ENCODE measurements at places on chromosomes 16 and 17.
A peak's percentile ranks its signal among the peaks of the same experiment; 100 is the strongest.

DNA sequence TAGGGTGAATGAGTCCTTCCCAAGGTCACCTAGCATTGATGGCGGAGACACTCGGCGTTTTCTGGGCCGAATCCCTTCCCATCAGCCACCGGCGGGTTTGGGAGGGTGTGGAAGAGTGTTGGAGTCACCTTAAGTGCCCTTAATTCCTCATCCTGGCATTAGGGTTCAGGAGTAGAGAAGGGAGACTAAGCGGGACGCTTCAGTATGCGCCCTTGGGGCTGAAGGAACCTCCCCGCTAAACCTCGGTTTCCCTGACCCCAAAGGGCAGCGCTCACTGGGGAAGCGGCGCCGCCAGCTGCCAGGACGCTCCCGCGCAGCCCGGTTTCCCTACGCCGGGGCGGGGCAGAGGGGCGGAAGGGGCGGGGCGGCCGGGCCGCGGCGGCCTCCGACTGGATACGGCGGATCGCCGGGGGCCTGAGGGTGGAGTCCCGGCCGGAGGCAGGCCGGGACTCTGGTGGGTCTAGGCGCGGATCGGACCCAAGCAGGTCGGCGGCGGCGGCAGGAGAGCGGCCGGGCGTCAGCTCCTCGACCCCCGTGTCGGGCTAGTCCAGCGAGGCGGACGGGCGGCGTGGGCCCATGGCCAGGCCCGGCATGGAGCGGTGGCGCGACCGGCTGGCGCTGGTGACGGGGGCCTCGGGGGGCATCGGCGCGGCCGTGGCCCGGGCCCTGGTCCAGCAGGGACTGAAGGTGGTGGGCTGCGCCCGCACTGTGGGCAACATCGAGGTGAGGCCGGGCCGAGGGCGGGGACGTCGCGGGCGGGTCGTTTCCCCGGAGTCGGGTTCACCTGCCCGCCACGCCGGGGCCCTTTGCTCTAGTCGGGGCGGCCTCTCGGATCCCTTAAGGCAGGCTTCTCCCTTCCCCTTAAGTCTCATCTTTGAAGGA is at the start of gene DHRS11:
TSS of gene DHRS11 (plus strand) at position 446 of the 882 bp plus-strand sequence. CDS start at position 577, 131 bp downstream.
- peak; percentile 77 for DNase-seq

DNA sequence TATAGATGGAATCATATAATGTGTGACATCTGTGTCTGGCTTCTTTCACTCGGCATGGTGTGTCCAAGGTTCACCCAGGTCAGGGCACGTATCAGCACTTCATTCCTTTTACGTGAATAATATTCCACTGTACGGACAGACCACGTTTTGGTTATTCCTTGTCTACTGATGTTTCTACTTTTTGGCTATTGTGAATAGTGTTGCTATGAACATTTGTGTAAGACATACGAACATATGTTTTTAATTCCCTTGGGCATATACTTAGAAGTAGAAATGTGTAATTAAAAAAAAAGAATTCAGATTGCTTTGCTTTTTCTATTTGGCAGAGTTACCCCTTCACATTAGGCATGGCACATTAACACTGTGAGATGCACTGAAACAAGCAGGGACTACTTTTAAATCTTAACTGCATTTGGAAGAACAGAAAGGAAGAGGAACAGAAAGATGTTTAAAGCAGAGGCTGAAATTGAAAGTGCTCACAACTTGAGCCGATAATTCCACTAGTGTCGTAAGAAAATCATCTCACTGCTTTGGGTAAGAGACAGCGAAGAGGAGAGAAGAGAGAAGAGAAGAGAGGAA is 105.3 kb downstream of the VPS53 start:
- DNase-seq, result no peak

DNA sequence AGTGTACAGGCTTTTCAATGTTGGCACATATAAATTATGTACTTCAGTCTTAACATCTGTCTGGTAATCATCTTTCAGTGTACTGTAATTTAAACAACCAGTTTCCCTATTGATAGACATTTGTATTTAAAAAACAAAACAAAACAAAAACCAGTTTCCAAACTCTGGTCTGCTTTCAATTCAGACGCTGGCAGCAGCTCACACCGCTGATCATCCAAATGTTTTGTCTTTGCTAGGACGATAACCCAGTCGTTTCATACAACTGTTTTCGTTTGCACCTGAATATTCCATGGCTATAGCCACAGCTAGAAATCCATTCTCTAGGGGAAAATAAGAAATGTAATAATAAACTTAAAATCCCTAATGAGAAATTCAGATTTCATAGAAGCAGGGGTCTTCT is 47.8 kb downstream of the RBFOX1 start:
- no peak for DNase-seq

DNA sequence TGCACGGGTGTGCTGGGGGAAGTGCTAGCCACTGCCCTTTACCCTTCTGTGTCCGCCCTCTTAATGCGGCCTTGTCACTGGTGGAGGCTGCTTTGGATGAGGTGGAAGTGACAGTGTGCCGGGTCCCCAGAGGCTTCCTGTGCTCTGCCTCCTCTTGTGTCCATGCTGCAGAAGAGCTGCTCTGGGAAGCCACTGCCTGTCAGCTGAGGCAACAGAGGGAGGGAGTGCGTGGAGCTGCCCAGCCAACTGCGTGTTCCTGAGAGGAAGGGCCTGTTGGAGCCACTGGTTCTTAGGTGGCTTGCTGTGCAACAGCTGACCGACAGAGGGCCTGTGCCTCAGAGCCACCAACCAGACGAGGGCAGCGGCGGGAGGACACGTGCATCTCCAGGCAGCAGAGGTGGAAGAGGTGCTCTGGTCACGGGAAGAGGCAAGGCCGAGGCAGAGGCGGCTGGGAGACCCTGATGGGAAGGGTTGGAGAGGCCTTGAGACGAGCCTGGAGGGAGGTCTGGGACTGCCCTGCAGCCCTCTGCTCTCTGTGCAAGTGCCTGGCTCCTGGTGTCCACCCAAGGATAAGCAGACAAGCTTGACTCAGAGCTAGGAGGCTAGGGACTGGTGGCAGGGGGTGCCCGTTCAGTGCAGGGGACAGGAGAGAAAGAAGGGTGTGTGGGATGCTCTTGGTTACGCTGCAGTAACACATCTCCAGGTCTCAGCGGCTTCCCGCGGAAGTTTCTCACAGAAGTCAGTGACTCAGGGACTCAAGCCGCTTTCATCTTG is 25.4 kb downstream of the B9D1 start:
- DNase-seq, result no peak

- DNase-seq, result no peak
Observed at GRCh38 chr16:46836534-46837530, 5.9 kb upstream of the C16orf87 start.

DNA sequence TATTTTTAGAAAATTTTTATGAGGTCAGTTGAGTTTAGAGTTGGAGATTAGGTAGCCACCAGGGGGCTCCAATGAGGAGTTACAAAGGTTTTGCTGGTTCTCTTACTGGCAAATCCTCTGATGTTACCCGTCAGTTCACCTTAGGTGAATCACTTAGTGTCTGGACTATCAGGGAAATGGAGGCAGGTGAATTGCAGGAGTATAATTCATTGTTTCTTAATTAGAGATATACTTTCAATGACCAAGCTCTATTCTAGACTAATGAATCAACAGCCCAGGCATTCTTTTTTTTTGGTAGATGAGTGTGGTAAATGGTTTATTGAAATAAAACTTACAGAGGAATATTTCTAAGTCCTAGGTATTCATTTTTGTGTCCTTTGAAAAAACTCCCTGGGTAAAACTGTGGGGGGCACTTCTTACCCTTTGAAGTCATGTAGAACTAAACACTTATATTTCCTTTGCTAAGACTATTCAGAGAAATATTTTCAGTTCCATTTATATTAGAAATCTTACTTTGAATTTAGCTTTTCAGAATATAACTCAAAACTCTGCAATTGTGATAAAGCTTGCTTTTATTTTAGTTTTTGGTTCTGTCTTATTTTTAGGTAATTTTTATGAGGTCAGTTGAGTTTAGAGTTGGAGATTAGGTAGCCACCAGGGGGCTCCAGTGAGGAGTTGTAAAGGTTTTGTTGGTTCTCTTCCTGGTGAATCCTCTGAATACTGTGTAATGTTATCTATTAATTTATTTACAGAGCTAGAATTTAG is 17.7 kb downstream of the PSMD11 start:
- DNase-seq, result no peak

- no peak for DNase-seq
Observed at GRCh38 chr16:20903899-20904506, 3.4 kb downstream of the LYRM1 start.

GRCh38 chr16:82395212-82395611 is 225.2 kb upstream of the MPHOSPH6 start:
- DNase-seq, result no peak

DNA sequence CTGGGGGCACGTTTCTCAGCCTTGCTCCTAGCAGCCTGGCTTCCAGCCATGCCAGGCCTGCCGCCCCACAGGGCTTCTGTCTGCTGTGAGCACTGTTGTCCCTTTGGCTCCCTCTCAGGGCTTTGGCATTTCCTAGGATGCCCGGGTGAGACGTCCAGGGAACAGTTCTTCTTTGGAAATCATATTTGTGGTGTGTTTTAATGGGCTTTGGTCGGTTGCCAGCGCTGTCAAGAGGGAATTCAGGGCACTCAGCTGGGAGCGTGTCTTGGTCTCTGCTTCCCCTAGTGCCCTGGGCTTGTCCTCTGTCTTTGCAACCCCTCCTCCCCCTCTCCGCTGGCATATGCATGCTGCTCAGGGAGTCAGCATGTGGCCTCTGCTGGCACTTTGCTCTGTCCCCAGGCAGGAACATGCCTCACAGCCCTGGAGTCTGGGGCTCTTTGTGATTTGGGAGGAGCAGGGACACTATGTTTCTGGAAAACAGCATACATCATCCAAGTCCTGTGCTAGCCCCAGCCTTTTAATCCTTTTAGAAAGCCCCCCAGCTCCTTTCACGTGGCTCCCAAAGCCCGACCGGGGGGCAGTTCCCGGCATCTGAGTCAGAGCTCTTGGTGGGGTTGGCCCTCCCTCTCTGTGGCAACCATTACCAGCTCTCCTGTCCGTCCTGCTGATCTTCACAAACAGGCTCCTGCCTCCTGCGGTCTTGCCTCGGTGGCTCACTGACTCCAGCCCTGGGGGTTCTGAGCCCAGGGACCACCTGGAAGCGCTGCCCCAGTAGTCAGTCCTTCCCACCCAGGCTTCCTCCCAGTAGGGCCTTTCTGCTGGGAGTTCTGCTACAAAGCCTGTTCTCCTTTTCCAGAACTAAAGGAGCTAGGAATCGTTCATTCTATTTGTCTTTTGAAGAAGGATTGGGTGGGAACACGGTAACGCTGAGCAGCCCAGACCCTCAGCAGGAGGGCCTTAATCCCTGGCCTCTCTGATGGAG is 26.7 kb downstream of the SAP30BP start:
- peak; percentile 93 for DNase-seq

DNA sequence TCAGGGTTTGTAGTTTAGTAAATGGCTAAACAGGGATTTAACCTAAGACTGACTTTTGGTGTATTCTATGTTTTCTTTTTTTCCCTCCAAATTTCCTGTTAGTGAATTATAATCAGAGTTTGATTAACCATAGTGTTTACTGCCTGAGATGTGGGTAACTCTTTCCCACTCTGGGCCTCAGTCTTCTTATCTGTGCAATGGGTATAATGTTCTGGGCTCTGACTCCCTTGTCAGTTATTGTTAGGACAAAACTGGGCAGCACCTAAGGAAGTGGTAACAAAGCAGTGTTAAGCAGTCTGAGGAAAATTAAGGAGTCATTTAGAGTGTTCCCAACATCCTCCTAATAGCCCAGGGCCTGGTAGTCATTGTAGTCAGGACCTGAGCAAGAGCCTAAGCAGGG is 206.4 kb upstream of the N4BP1 start:
- no peak for DNase-seq

DNA sequence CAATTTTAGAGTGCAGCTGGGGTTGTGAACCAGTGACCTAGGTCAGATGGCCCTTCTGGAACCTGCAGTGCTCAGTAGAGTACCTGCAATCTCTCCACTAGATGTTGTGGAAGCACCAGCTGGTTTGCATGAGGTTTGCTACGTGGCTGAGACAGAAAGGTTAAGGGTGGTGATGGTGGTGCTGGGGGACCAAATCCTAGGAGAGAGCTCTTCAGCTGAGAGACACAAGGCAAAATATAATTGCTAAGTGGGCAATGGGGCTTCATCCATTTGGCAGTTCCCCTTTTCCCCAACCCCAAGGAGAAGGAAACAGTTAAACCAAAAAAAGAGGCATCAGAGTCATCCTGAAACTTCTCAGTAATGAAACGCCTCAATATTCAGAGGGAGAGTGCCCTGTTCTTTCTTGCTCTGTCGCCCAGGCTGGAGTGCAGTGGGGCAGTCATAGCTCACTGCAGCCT is 13.9 kb downstream of the ITPRIPL2 start:
- no peak for DNase-seq

DNA sequence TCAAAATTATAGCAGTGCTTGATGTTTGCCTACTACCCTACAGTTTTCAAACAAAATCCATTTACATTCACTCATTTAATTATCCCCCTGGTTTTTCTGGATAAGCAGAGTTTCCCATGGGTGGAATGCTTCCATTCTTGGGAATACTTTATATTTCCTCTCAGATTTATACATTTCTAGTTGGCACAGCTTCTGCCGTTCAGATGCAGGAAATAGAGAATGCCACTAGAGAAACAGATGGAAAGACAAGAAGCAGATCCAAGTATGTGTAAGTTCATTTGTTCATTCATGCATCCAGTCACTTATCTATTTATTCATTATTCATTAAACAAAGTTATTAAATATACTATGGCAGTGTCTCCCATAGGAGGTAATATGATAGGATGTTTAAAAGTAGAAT is 65.0 kb upstream of the CACNG5 start:
- no peak for DNase-seq

DNA sequence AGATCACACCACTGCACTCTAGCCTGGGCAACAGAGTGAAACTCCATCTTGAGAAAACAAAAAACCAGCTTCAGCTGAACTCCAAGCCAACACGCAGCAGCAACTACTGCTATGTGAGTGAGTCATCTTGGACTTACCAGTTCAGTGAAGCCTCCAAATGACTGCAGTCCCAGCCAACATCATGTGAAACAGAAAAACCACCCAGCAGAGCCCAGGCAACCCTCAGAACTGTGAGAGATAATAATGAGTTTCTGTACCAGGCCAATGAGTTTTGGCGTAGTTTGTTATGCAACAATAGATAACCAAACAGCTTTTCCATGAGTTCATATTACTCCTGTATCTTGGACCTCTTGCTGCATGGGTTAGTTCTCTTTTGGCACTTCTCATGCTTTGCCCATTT is 23.3 kb downstream of the PHF12 start:
- no peak for DNase-seq

GRCh38 chr17:36597226-36597625 is 4.2 kb upstream of the MRM1 start:
- DNase-seq, result no peak

DNA sequence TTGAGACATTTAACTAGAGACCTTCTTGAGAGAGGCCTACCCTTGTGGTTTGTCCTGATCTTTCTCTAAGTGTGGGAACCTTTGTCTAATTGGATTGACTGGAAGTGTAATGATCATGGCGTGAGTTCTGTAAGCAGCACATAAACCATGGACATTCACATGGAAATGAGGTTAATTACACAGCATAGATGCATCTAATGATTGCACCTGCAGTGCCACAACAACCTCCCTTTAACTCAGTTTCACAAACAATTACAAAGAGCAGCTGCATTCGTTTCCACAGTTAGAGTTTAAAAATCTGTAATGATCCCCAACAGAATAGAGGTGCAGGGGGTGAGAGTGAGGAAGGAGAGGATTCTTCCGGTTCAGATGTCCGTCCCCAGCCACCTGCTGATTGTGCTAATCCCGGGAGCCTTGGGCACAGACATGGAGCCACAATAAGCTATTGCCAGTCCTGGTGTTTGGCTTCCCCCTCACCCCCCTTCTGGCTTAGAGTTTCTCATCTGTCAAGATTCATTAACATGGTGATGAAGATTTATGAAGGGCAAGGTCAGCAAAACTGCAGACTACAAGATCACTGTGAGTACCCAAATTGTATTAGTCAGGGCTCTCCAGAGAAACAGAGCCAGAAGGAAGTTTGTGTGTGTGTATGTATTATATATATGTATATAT is 659.2 kb upstream of the SOX9 start:
- DNase-seq, result no peak

GRCh38 chr17:72922219-72922618 is 170.3 kb downstream of the SLC39A11 start:
- DNase-seq, result no peak
